ENCODE measurements at places on chromosomes 1 and 21.
A peak's percentile ranks its signal among the peaks of the same experiment; 100 is the strongest.

- DNase-seq, result no peak
Measured at GRCh38 chr1:18645747-18646090, 15.1 kb downstream of the PAX7 start.

DNA sequence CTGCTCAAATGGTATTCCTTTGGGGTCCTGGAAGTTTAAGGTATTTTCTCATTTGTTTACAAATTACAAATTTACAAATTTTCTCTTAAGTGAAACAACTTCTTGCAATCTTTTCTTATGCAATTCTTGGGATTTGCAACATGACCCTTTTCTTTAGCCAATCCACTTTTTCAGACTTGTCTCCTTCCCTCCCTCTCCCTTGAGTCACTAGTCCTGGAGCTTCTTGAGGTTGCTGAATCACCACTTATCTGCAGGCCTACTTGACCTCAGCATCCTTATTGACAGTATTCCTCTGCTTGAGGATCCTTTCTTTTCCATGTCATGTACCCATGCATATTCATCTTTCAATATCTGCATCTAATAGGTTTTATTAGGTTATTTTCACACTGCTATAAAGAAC, 302.8 kb upstream of the ADAMTS5 start:
- DNase-seq, result no peak

DNA sequence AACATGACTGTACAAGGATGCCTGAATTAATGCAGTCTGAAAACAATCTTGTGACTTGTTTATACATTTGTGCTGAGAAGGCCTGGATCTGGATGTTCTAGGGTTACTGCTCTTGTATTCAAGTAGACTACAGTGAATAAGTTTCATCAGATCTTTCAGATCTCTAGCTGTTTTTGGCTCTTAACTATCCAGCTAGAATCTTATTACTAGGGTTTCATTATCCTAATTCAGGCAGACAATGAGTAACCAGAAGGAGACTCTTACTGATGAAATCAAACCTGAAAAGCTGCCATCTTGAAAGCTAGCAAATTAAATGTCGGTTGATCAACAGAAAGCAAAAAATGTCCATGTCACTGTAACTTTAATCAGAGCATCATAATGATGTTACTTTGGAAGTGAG, 112.5 kb upstream of the KCNK2 start:
- no peak for DNase-seq

- DNase-seq, result no peak
Measured at GRCh38 chr1:10316752-10317151, 82.1 kb upstream of the PGD start.

DNA sequence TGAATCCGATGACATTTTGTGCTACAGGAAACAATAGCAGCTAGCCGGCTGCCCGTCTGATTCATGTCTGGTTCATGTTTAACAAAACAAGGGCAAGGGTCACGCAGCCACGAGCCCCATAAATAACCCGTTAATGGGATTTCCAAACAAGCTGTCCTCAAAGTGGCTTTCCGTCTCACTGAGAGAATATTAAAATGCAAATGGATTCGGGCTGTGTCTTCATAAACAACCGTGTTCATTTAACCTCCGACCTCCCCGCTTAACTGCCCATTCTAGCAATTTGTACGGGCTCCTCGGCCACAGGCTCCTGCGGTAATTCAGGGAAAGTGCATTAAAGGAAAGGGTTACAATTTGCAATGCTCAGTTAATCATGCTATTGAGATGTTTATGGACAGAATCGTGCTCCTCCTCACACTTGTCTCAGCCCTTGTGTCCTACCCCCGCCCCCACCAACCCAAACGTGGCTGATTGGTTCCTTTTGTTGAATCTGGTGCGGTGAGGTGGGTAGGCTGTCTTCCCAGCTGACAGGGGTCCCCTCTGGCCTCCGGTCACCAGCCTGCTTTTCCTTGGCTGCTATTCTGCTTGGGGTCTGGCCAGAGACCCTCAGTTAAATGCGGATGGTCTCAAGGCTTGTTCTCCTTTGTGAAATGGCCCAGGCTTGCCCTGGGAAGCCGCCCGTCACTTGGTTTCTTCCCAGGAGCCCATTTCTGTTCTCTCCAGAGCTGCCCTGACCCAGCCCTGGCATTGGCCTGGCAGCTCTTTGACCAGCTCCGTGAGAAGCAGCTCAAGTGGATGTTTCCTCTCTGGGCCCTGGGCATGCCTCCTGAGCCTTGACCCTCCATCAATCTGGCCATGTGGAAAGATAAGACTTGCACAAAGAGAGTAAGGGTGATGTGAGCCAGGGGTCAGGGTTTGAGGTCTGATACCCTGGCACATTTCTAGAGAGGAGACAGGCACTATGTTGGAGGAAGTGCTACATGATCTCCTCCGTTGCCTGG, 200.7 kb upstream of the POU3F1 start:
- no peak for DNase-seq

DNA sequence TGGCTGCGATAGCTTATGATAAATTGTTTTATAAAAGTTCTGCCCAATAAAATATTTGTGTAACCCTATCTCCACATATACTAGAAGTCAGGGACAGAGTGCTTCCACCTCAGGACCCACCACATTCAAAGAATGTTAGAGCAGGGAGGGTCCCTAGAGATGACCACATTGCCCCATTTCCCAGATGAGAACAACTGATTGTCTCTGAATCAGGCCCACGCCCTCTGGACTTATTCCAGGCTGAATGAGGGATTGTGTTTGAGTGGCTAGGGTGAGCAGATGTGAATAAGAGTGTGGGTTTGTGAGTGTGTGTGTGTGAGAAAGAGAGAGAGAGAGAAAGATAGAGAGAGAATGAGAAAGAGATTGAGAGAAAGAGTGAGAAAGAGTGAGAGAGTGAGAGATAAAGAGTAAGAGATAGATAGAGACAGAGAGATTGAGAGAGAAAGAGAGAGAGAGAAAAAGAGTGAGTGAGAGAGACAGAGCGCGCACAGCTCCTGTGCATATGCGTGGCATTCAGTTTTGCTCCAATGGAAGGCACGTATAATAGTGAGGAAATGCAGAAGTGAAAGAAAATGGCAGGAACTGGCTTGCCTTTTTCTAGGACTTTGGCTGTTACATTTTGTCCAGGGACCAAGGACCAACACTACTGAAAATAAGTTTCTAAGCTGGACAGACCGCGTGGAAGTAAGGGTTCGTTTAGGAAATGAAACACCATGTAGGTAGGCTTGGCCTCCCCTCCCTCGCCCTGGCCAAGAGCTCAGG, 94.1 kb downstream of the ABCA4 start:
- DNase-seq, result no peak

DNA sequence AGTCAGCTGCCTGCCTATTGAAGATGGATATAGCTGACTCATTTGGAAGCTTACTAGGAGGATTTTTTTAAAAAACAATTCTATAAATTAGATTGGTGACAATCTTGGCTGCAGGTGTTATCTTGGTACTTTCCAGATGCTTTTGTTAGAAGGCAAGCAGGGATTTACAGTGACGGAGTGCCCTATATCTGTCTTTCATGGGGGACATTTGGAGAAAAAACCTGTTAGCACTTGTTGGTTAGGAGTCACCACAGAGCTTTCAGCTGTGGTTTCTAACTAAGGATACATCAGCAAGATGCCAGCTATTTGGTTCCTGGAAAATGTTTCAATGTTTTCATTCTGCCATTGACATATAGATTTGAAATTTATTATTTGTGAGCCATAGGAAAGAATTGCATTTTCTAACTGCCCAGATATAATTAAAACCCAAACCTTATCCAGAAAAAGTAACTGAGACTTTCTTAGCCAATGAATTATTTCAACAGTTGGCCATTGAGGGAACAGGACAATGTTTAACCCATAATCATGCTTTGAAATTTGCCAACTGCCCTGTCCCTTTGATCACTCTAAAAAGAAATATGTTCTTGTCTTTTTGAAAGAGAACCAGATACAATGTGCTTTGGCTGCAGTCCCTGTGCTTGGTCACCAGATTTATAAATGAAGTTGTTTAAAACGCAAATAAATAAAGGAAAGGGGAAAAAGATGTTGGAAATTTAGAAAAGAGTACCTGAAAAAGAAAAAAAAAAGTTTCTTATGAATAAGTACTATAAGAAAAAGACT, 761.0 kb upstream of the CXADR start:
- no peak for DNase-seq

DNA sequence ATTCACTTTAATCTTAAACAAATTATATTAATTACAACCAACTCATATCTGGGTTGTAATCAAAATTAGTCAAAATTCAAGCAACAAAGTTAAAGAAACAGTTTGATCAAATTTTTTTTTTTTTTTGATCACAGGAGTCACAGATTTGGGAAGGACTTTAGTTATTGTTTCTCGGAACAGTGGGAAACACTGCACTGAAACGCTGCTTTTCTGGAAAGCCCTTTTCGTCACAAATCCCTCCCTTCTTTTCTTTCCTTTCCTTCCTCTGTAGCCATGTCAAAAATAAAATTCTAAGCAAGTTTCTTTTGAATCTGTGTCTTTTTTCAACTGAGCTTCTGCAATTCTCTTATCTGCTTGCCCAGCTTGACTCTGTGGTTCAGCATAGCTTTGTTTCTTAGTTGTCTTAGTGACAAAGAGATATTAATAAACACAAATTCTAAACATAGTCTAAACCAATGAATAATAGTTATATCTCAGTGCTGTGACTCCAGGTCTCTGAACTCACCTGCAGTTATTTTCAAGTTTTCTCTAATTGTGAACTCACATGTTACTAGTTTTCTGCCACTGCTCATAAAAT, 53.8 kb downstream of the PTGS2 start:
- DNase-seq, result no peak

GRCh38 chr1:10694274-10694632, 102.2 kb downstream of the CASZ1 start:
- DNase-seq, result peak; percentile 19

DNA sequence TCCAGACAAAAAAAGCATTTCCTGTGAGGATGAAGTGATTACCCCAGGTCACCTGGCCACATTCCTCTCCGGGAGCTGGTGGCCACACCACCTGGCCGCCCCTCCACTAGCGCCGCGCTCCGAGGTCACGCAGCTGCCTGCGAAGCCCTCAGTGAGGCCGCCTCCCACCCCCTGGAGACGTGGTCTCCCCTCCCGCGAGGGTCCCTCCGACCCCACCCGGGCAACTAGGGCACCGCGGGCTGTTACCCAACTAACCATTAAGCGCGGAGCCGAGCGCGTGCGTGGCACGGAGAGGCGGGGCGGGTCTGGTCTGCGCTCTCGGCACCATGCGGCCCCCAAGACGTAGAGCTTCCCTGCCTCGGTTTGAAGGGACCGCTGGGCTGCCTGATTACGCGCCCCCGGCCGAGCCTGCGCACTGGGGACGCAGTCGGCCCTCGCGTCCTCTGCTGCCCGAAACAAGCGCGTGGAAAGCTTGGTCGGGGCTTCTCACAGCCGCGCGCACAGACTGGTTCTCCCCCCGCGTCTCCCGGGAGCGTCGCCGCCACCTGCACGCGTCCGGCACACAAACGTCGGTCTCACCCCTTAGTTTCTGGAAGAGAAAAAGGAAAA, 106.5 kb downstream of the SLC16A1 start:
- no peak for DNase-seq

DNA sequence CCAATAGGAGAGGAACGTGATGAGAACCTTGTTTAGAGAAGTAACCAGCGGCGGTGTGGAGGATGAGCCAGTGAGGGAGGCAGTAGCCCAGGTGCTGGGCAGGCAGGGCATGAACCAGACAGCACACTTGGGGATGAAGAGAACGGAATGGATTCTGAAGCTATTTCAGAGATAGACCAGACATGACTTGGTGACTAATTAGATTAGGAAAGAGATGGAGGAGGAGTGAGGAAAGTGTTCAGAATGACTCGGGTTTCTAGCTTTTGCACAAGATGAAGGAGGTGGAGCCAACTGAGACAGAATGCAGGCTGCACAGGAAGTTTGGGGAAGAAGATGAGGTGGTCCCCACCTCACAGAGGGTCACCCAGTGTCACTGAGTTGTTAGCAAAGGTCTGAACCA, 5.1 kb downstream of the PEF1 start:
- no peak for DNase-seq

- no peak for DNase-seq
Measured at GRCh38 chr21:16815243-16815642, 697.6 kb upstream of the CXADR start.

GRCh38 chr1:32703479-32704291, 1.1 kb upstream of the SYNC start:
- DNase-seq, result no peak

DNA sequence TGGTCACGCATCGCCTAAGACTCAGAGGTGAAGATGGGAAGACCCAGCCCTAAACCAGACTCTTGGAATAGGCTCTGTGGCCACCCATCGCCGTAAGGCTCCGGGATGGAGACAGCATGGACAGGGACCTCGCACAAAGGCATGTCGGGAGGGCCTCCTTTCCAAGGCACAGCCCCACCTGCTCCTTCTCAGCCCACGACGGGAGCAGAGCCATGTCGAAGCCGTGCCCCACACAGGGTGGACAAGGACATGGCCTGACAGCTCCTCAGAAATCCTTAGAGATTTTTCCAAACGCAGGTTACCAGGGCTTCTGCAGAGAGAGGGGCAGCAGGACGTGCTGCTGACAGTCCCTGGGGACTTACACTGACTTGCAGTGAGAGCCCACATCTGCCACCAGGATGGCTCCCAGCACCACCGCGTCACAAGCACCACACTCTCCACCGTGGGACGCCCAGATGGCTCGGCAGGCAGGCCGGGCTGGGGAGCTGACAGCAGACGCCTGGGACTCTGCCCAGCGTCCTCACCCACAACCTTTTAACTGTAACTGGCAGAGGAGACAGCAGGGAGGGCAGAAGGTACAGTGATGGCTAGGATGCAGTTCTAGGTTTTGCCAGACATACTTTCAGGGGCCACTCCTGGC, 12.0 kb downstream of the SSU72 start:
- no peak for DNase-seq

DNA sequence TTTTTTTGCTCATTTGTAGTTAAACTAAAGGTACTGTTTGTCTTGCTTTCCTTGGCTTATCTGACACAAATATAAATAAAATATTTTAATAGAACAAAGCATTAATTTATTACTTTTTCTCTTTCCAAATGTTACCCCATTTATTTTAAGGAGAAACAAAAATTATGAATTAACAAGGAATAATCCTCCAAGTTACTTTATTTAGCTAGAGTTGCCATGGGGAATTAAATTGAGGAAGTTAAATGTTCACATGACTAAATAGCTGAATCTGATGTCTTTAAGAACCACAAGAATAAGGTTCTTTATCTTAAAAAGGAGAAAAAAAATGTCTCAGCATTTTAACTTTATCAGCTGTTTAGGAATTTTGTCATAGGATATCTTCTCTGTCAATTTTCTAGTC, 12.3 kb downstream of the ATG4C start:
- DNase-seq, result no peak

- no peak for DNase-seq
Measured at GRCh38 chr1:225772848-225773247, 4.8 kb upstream of the SRP9 start.

Measured in stimulated activated CD4-positive, alpha-beta T cell treated with anti-CD3 and anti-CD28 coated beads, TNF-alpha, amount 100 ng/mL, for 48 hours (primary cell).